ENCODE measurements at places on chromosomes 5 and 9.

DNA sequence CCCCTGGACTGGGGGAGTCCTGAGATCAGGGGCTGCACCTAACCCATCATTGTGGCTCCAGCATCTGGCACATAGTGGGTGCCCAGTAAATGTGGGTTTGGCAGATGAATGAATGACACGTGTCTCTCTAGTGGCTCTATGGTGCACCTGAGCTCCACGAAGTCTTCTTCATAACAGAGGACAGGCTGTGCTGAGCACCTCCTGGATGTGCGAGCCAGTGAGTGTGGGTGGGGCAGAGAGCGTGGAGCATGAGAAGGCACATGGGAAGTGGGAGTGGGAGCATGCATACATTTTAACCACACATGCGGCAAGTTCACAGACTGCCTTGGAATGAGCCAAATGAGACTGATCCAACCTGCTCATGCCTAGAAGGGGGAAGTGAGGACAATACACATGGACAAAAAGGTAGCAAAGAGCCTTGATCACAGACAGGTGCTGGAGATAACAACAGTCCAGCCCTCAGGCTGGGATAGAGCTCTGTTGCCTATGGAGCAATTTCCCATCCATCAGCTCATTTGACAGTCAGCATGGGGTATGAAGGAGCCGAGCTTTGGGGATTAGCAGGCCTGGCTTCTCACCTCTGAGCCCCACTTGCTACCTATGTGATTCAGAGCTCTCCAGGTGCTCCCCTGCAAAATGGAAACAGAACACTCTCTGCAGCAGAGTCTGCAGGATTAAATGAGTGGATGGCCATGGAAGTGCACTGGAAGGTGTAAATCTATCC, 76.2 kb upstream of the TBC1D2 start:
- no peak for ATAC-seq

DNA sequence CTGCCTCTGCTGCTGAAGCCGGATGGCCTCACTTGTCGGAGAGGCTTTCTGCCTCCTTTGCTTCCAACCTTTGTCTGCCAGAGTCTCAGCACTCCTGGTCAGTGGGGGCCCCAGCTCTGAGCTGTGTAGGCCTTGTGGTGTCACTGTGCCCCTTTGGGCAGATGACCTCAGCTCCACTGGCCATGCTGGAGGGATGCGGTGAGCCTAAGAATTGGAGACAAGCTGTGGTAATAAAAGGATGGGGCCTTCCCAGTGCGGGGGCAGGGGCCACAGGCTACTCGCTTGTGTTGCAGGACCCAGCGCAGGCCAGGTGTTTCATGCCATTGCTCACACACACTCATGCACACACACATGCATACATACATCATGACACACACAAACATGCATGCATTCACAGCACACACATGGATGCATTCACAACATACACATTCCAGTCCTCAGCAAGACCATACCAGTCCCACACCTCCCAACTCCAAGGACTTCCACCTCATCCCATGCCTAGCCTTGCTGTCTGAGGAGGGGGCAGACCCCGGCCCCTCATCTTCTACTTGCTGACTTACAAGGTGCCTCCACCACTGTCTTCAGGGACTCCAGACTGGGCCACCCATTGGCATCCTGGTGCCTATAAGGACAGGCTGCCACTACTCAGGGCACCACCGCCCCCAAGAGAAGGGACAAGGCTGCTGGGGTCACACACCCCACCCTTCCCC, 237.7 kb downstream of the SYK start:
- ATAC-seq: no peak

DNA sequence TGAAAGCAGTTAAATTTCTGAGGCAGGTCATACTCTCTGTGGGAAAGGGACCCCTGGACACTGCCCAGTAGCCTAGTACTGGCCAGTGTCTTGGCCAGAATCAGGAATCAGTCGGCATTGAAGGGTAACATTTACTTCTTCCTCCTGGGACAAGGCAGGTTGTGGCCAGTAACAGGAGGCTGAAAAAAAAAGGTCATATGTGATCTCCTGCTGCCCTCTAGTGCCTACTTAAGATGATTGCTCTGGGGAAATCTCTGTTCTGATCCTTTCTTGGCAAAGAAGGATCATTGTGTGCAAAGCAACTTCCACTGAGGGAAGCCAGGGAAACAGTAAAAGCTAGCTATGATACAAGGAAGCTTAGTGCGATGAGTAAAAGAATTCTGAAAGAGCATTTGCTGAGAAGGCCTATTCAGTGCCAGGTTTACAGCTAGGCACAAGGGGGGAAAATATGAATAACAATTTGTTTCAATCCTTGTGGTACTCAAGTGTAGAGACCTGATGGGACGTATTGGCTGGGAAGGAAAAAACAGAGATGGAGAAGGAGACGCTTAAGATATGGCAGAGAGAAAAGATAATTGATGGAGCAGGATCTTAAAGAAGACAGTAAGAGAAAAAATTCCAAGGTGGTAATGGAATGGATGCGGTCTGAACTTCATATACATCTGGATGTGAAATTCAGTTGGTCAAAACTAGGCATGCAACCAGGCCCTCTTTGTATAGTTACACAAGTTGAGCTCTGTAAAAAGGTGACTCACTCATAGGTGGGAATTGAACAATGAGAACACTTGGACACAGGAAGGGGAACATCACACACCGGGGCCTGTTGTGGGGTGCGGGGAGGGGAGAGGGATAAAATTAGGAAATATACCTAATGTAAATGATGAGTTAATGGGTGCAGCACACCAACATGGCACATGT, 25.8 kb upstream of the TRIM32 start:
- peak; percentile 90 for ATAC-seq

DNA sequence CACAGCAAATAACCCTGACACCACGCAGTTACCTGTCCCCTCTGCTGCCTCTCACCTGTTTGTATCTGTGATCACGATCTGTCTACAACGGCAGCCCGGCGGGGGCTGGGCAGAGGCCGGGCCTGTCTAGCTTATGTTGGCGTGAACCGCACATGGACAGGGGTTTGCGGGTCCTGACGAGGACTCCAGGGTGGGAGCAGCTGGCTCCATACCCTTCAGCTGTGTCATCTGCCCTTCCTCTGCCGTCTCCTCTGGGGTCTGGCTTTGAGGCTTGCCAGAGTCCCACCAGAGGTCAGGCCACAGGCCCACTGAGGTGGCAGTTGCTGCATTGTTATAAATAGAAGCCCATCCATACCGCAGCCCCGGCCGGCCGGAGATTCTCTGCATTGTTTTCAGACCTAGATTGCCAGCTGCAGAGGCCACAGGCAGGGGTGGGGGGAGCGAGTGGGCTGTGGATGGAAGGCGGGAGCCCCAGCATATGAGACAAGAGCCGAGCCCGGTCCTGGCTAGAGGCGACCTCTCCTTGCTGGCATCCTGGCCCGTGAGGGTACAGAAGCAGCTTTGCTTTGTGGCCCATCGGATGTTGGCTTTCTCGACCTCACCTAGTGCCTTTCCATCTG, 37.8 kb downstream of the FAM78A start:
- peak; percentile 24 for ATAC-seq

DNA sequence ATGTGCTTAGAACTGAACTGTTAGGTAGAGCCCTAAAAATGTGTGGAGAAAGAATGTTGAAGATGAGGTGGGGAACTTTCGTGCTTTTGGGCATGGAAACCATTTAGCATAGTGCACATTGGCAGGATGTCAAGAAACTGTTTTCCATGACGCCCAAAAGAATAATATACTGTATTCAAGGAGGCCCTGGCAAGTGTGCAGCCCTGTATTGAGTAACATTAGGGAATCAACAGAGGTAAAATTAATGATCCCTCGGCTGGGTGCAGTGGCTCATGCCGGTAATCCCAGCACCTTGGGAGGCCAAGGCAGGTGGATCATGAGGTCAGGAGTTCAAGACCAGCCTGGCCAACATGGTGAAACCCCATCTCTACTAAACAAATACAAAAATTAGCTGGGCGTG, 20.9 kb upstream of the PLIN2 start:
- no peak for ATAC-seq

Measured in esophagus mucosa (tissue), 1 donor.